ENCODE measurements at places on chromosomes 3 and 15. TPM values are rescaled to one million over a fixed set of nuclear protein-coding genes. Genes with fewer than 3 reads are reported as not detected.

DNA sequence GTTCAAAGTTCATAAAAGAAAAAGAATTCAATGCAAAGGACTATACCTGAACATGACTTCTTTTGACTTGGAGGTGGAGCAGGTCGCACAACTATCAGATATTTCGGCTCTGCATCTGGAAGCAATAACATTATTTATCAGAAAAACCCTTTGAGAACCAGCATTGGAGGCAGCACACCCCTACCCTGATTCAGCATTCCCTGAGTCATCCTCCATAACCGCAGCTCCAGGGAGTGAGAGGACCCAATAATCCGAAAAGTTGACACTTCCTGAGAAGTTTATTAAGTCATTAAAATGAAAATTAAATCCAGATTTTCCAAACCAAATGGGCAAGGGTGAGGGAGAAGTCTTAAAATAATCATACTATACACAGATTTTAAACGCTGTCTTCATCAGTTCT is 90.6 kb downstream of the ABI3BP start:
- DNase-seq: no peak

DNA sequence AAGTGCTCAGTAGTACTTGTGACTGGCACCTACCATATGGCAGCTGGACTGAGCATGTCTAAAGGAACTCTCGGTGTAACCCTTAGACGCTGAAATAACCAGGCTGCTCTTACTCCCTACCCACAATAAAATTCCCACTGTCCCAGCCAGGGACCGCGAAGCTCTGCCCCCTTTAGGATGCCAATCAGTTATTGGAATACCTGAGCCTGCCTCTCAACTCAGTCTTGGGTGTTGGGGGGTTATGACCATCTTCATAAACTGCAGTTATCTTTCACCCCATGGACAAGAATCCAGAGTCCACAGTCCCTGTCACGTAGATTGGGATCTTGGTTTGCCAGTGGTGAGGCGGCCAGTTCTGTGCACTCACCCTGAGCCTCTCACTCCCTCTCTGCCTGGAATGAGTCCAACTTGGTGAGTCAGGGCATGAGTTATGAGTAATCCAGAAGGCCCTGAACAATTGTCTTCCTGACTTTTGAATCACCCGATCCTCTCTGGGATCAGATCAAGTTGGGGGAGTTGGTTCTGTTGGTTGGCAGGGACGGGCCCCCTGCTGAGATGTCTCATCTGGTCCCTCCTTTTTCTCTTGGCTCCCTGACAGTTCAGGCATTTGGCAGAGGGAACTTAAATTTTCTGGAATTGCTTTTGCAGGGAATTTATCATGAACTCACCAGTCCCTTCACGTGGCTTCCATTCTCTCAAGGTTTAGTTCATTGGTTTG is 120.1 kb upstream of the UBE2E1 start:
- peak; percentile 80 for DNase-seq

DNA sequence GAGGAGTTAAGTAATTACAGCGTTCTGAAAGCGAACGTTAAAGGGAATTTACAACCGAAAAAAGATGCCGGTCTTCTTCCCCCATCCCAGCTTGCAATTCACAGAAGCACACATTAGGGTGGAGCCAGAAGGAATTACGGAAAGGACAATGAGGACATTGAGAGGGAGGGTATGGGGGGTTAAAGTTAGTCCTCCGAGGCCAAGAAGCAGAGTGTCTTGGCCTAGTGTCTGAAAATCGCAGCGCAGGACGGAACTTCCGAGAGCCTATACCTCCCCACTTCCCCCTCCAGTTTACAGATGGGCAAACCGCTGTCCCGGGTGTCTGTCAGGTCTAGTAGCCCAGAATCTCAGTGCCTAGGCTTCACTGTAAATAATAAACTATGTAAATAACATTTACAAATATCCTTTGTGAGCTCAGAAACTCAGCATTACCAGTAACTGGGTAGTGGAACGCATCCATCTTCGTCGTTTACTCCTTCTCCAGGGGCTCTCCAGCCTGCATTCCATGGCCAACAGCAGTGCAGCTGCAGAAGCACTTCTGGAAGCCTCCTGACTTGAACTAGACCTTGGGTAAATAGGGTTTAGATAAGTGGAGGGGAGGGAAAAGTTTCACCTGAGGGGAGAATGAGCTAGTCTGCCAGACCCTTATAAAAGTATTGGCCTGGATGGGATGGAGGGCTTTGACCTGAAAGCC is 922 bp downstream of the ADPRH start:
- peak; percentile 77 for DNase-seq

DNA sequence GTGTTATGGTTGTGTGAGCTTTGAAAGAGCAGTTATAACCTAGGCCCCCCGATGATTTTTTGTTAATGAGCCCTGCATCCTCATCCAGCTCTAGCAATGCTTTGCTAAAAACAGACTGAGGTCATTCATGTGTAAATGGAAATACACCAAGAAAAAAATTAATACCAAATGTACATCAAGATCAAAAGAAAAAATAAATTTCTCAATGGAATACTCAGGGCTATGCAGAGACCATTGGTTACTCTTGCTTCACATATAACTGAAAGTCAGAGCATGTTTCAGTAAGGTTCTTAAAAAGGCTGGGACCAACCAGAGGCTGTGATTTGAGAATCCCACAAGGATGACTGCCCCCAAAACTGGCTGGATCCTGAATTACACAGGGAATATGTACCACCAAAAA is 48.0 kb downstream of the ARHGAP31 start:
- DNase-seq: no peak

DNA sequence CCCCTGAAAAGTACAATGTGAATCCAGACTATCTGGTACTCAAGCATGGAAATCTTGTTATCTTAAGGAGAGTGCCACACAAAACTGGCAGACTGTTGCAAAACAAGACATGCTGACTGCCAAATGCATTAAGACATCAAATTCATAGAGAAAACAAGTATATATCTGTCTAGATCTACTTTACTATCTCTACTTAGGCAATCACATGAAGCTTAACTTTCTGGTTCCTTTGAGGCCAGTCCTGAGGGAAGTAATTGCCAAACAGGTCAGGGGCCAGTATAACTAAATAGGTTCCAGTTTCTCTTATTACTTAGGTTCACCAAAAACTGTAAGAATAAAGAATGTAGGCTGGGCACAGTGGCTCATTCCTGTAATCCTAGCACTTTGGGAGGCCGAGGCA is 15.9 kb upstream of the SLC4A7 start:
- DNase-seq: no peak

GRCh38 chr15:25238716-25239470 is 199.9 kb downstream of the UBE3A start:
- no peak for DNase-seq

The SCAANT1 gene
- not detected for polyA plus RNA-seq

DNA sequence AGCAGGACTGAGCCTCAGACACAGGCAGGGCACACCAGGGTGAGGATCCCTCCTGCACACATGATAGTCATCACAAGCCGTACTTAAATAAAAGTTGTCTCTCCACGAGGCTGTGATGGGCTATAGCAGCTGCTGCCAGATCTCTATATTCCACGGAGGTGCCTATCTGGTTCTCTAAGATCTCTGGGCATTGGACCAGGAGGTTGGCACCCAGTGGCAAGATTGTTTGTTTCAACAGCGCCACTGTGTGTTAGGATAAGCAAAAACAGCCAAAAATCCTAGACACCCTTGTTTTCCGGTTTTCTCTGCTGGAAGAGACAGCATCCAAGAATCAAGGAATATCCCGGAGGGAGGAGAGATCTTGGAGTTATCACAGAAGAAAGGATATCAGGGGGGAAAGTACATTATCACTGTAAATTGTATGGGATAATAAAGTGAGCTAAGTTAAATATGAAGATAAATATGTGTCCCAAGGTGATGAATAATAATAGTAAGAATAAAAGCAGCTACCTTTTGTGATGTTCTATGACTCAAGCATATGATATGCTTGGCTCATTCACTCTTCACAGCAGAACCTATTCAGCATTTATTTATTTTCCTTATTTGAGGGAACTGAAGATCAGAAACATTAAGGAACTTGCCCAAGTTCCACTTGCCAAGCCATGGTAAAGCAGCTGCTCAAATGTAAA is 90.6 kb upstream of the AKAP13 start:
- DNase-seq: peak; percentile 60

The CFAP92 gene
- polyA plus RNA-seq: 0.56 TPM

DNA sequence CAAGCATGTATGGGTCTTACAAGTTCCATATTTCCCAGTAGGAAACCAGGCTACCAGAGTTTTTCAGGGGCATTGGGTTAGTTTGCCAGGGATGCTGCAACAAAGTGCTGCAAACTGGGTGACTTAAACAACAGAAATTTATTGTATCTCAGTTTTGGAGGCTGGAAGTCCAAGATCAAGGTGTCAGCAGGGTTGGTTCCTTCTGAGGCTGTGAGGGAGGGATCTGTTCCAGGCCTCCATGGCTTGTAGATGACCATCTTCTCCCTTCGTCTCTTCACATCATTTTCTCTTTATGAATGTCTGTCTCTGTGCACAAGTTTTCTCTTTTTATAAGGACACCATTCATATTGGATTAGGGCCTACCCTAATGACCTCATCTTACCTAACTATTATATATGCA is 114.7 kb downstream of the LRRC28 start:
- DNase-seq: no peak

DNA sequence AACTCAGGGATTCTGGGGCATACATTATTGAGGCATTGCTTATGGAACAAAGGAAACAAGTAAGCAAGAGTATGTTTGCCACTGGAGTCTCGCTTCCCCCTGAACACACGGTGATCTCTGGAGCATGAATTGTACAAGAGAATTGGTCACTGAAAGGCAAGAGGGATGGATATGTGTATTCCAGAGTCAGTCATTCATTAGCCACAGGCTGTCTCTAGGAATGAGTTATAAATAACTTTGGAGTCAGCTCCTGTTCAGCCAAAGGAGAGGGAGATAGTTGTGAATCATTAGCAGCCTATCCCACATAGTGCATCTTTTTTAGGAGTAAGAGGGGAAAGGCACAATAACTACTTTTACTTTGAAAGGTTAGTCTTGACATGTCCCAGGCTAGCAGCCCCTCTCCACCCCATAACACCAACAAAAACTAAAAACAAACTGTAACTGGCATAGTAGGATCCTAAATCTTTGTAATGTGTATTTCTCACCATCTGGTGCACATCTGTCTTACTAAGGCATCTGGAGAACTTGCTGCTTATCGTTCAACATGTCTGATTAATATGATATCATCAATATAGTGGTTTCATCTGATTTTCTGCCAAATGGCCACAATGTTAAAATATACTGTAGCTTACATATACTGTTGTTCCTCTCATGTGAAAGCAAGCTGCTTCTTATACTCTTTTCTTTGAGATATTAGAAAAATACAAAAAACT is 462.2 kb downstream of the GRM7 start:
- peak; percentile 54 for DNase-seq

DNA sequence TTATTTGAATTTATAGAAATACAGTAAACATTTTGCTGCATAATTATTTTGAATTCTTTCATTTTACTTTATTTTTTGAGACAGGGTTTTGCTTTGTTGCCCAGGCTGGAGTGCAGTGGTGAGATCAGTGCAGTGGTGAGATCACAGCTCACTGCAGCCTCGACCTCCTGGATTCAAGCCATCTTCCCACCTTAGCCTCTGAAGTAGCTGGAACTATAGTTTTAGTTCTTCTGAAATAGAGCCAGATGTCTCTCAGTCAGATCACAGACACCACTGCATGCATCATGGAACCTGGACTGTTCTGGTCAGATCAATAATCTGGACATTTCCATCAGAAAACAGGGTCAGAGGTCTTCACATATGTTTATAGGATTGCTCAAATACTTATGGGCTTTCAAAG is 7.9 kb downstream of the RPLP1 start:
- DNase-seq: no peak

DNA sequence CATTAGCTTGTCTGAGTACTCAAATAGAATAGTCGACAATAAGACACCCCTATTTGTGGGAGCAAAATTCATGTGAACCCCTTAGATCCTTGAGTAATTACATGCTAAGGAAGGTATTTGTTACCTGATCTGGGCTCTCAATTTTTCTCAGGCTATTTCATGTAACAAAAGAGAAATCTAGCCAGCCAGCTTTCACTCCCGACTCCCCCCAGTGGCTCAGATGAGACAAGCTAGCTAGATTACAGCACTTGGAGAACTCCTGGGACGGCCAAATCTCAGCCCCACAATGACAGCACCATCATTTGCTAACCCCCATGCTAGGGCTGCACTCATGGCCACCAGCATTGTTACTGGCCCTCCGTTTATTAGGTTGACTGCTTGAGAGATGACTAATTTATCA is 41.3 kb downstream of the GLDN start:
- DNase-seq: no peak

DNA sequence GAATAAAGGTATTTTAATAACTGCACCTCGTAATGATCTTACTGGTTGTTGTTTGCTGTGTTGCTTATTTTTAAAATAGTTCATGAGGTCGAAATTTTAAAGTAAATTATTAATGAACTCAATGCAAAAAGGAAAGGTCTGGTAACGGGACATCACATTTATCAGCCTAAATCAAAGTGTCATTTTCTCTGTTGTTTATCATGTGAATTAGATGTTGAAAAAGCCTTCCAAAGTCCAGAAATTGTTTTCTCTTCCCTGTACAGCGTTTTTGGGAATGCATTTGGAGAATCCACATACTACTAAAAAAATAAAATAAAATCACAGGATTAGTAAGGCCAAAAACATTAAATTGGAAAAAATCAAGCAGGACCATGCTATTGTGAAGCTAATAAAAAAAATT is 339.2 kb upstream of the NECTIN3 start:
- no peak for DNase-seq

DNA sequence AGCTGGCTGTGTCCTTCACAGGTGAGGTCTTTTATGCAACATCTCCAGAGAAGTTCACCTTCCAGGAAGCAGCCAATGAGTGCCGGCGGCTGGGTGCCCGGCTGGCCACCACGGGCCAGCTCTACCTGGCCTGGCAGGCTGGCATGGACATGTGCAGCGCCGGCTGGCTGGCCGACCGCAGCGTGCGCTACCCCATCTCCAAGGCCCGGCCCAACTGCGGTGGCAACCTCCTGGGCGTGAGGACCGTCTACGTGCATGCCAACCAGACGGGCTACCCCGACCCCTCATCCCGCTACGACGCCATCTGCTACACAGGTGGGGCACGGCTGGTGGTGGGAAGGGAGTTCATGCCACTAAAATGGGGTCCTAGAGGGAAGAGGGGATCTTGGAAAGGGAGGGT is 40.1 kb downstream of the ACAN start:
- DNase-seq: no peak

- DNase-seq: no peak
Measured at GRCh38 chr15:31214864-31215489, 111.7 kb upstream of the KLF13 start.

The PARP6 gene
- 50.4 TPM for polyA plus RNA-seq

- no peak for DNase-seq
Measured at GRCh38 chr3:175018946-175019727, 160.0 kb downstream of the NAALADL2 start.

The TNNC1 gene
- polyA plus RNA-seq: 86.6 TPM

The CCDC13 gene
- polyA plus RNA-seq: 7.0 TPM

The CCDC54 gene
- polyA plus RNA-seq: not detected

The SYNPR gene
- polyA plus RNA-seq: not detected

GRCh38 chr3:13543253-13543652 is 5.7 kb upstream of the FBLN2 start:
- no peak for DNase-seq

The PCLAF gene
- polyA plus RNA-seq: 1.3 TPM

Measured in kidney (tissue), 22 donors.